ENCODE measurements at places on chromosomes 5 and 9.

DNA sequence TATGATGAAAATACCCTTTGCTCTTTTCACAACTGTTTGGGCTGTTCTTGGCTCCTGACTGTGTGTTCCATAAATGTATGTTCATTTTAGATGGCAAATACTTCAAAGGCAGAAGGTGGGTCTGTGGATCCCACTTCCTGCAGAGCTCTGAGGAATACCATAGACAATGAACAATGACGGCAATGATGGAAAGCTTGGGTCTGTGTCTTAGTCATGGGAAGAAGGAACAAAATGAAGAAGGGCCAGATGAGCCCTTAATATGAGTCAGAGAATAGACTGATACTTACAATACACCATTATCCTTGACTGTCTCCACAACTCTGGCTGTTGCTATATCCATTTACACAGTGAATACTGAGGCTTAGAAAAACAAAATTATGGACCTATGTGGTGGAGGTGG is 126.0 kb downstream of the SLIT3 start:
- DNase-seq, result no peak

GRCh38 chr5:65816729-65817128 is 94.7 kb downstream of the NLN start:
- DNase-seq, result no peak

DNA sequence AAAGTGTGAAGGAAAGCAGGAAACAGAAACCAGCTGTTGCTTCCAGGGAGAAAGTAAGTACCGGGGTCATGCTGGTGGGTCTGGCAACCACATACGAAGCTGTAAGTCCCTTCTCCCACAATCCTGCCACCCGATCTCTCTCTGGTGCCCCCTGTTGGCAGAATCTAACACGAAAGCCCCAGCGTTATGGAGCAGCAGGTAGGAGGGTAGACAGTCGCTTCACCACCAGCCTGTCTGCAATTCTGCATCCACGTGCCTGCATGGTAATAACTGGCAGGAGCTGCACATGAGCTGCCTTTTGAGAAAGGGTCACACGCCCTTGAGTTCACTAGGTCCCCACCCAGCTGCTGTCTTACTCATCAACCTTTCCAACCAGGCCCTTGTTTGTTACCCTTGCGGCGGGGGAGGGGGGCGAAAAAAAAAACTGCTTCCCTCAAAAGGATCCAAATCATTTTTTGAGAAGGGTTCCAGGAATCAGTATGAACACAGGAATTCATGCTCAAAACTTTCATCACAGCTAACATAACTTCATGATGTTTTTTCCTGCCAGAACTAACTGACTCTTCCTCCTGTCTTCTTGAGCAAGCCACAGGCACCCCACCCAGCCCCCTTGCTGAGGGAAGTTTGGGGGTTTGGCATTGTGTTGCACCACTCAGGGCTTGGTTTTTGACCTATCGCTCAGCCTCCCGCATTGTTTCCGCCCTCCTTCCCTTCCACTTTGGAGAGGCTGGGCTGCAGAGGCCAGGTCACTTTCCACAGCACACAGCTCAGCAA is 19.6 kb upstream of the TMEM252 start:
- no peak for DNase-seq

GRCh38 chr9:94872891-94873511 is 146.5 kb downstream of the AOPEP start:
- DNase-seq, result no peak

DNA sequence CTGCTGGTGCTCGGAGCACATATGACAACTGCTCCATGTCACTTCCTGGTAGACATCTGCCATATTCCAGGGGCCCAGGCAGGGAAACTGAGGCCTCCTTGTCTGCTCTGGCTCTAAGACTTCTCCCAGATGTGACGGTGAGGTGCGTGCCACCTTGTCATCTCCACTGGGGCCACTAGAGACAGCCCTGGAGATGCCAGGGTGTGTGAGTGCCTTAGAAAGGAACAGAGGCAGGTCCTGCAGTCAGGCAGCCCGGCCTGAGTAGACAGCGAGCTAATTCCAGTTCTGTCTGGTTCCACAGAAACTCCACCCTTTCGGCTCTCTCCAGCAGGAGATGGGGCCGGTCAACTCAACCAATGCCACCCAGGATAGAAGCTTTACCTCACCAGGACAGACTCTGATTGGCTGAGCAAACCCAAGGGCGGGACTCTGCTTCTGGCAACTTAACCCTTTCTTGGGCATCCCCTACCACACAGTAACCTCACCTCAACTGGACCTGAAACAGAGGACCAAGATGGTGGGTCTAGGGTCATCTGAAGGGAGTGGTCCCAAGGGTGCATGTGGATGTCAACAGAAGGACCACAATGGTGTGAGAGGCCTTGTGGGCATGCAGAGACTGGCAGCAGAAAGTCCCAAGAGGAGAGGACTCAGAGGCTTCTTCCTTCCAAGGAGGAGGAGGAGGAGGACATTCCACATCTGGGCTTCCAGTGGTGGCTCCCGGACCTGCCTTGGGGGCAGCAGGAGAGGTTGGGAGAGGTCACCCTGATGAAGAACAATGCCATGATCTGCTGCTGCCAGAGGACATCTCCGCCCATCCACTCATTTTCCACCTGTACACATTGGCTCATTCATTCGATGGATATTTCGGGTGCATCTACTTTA is 77.7 kb downstream of the RGS3 start:
- no peak for DNase-seq

DNA sequence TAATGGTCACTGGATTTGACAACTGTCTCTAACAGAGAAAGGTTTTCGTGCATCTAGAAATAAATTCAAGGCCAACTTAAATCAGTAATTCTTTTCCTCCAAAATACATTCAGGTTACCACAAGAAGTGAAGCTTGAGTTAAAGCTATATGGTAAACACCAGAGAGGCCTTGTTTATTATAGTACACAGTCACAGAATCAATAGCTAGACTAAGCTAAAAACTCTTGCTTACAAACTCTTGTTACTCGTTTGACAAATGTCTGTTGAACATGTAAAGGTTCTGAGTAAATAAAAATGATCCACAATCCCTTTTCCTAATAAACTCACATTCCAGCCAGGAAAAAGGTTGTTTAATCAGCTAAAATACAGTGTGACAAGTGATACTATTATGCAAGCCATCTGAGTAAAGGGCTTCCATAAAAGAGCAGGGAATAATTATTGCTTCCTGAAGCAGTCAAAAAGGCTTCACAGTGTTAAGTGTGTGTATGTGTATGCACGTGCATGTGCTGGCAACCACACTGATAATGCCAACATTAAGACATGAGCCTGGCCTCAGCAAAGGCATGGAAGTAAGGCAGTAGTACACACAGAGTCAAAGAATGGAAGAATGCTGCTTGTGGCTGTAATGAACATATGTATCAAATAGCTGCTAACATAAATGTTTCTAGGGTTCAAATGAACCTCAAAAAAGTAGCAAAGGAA is 12.8 kb downstream of the PTAR1 start:
- DNase-seq, result no peak

DNA sequence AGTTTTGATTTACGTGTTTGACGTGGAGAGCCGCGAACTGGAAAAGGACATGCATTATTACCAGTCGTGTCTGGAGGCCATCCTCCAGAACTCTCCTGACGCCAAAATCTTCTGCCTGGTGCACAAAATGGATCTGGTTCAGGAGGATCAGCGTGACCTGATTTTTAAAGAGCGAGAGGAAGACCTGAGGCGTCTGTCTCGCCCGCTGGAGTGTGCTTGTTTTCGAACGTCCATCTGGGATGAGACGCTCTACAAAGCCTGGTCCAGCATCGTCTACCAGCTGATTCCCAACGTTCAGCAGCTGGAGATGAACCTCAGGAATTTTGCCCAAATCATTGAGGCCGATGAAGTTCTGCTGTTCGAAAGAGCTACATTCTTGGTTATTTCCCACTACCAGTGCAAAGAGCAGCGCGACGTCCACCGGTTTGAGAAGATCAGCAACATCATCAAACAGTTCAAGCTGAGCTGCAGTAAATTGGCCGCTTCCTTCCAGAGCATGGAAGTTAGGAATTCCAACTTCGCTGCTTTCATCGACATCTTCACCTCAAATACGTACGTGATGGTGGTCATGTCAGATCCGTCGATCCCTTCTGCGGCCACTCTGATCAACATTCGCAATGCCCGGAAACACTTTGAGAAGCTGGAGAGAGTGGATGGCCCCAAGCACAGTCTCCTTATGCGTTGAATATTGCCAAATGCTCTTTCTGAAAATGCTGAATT is 850 bp downstream of the RRAGA start:
- no peak for DNase-seq

GRCh38 chr9:105039175-105039799 is 111.3 kb upstream of the ABCA1 start:
- DNase-seq, result no peak

DNA sequence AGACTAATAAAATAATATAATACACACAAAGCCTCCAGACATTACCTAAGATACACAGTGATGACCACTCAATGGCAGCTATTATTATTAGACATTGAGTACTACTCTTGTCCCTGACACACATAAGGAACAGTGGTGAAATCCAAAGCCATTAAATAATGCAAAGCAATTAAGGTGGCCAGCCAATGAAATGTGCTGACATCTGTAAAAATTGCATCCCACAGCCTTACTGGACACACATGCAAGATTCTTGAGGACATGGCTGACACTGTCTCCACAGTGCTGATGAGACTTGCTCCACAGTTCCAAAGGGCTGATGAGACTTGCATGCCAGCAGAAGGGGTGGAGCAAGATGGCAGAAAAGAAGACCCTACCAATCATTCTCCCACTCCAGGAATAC is 447.5 kb downstream of the IRX1 start:
- DNase-seq, result no peak

DNA sequence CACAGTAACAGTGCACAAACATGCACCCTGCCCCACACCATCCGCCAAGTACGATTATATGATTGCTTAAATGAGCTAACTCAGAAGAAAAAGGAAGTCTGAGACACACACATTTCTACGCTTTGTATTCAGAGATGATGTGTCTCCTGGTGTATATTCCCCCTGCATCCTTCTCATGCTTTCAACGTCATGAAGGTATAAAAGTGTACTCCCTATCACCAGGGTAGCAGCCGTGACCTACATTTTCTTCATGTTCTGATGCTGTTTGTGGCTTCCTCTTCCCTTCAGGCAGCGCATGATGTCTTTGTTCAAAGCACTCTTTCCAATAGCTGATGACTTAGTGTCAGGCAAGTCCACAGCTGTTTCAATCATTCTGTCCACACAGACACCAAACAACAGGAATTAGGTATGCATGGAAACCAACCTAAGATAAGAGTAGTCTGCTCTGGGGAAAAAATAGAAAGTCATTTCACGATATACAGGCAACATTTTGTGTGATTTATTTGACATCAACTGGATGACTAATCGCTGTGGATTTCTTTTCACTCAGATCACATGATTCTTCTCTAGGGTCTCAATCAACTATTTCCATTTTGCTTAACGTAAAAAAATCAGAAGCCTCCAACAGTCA is 269.4 kb upstream of the PTGER4 start:
- DNase-seq, result peak; percentile 38

- DNase-seq, result no peak
Observed at GRCh38 chr5:177234841-177235240, 68.7 kb downstream of the RAB24 start.

DNA sequence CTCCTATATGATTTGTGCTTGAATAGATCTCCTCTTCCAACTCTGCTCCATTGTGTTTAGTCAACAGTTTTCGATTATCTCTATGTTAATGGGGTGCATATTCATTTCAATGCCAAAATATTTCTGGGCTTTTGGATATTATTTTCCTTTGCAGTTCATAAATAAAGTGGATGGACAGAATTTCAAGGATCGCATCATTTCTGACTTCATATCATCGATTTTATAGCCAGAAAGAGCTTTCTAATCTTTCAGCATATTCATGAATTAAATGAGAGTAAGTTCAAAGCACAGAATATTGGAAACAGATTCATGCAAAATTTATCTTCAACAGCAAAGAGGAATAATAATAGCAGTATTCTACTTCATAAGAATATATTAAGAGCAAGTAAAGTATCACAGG is 60.0 kb upstream of the MINAR2 start:
- DNase-seq, result no peak

GRCh38 chr9:101265261-101265660 is 119.5 kb downstream of the BAAT start:
- no peak for DNase-seq

GRCh38 chr9:22100626-22101025 is 91.5 kb upstream of the CDKN2B start:
- no peak for DNase-seq

GRCh38 chr5:181203777-181204112 is 1.3 kb downstream of the TRIM7 start:
- no peak for DNase-seq

DNA sequence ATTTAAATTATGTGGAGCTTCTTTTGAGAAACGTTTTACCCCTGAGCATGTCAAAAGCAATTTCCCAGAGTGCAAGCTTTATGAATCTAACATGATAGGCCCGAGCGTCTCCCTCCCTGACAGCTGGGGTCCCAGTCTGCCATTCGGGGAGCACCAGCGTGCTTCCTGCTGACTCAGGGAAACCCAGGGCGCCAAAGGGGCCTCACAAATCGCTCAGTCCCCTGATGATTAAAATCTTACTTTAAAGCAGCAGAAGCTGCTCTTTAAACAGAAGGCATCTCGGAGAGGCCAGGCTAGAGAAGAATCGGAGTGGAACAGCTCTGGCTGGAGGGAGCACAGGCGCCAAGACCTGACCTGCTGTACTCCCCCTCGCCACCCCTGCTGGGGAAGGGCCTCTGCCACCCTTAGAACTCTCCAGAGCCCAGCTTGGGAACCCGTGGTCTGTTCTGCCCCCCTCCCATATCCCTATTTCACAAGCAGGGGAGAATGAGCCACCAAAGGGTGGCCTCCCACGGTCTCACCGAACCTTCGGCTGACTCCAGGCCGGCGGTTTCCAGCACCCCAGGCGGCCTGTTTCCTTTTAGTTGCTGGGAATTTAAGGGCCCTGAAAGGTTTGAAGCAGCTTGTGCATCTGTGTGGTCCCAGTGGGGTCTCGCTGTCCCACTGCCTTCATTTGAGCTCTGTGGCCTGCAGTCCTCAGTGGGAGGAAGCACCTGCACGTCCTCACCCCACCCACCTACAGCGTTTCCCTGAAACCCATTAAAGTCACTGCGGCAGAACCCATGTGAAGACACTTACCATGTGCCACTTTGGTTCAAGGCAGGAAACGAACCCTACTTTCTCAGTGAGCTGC is 147.6 kb downstream of the COL23A1 start:
- no peak for DNase-seq

- DNase-seq, result no peak
Observed at GRCh38 chr9:114317665-114318357, 5.1 kb upstream of the ORM1 start.

DNA sequence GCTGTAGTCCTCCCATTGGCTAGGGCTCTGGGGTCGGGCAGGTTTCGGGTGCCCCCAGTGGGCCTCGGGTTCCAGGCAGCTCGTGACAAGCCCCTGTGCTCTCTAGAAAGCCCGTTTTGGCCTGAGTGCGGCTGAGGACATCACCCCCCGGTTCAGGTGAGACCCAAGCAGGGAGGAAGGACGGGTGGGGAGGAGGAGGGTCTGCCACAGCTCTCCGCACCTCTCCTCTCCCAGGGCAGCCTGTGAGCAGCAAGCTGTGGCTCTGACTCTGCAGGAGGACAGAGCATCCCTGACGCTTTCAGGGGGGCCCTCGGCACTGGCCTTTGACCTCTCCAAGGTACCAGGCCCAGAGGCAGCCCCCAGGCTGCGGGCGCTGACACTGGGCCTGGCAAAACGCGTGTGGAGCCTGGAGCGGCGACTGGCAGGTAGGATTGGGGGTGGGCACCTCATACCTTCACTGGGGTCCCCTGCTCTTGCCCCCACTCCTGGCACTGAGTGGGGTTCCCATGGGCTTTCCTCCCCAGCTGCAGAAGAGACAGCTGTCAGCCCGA is 672 bp downstream of the PAXX start:
- no peak for DNase-seq

All from stimulated activated CD8-positive, alpha-beta memory T cell treated with anti-CD3 and anti-CD28 coated beads, Interleukin-2, amount 100 ng/mL, for 1 hour (primary cell).